ENCODE measurements at places on chromosomes 13 and 19.

GRCh38 chr13:33932769-33933406 lies 114.9 kb downstream of the RFC3 start:
- DNase-seq = peak; percentile 31

DNA sequence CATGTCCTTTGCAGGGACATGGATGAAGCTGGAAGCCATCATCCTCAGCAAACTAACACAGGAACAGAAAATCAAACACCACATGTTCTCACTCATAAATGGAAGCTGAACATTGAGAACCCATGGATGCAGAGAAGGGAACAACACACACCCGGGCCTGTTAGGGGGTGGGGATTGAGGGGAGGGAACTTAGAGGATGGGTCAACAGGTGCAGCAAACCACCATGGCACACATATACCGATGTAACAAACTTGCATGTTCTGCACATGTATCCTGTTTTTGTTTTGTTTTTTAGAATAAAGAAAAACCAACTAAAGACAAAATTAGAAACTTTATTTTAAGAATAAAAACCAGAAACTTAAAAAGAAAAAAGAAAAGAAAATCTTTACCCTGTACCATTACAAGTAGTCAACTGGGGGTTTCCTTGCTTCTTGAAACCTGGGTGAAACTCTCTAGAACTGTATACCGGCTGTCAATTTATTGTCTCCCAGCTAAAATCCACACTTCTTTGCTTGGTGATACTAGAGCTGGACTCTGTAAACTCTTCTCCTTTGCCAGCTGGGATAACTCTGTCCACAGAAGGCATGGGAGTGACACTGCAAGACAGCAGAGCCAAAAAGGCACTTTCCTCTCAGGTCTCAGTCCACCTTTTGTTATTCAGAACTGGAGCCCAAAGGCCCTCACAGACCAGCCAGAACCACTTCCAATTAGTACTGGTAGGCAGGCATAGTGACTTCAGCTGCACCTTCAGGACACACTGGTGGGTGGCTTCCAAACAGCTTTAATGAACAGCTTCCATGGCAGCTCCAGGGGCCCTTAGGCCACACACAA lies 9.0 kb downstream of the MICU2 start:
- no peak for DNase-seq

DNA sequence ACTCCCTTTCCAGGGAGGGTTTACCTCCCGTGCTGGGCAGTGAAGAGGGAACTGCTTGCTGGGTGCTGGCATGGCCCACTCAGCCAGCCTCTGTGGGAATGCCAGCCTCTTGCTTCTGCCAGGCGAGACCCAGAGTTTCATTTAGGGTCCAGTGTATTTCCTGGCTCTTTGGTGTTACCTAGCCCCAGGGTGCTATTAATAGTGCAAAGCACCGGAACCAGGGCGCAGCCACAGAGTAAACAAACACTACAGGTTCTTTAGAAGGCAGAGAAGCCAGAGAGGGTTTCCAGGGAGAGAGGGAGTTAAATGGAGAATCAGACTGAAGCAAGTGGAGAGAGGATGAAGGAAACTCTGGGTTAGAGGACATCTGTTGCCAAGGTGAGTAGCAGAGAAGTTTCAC lies 74.9 kb upstream of the SPATA13 start:
- no peak for DNase-seq

- DNase-seq = no peak
Measured at GRCh38 chr19:1455336-1456120, 5.6 kb downstream of the APC2 start.

DNA sequence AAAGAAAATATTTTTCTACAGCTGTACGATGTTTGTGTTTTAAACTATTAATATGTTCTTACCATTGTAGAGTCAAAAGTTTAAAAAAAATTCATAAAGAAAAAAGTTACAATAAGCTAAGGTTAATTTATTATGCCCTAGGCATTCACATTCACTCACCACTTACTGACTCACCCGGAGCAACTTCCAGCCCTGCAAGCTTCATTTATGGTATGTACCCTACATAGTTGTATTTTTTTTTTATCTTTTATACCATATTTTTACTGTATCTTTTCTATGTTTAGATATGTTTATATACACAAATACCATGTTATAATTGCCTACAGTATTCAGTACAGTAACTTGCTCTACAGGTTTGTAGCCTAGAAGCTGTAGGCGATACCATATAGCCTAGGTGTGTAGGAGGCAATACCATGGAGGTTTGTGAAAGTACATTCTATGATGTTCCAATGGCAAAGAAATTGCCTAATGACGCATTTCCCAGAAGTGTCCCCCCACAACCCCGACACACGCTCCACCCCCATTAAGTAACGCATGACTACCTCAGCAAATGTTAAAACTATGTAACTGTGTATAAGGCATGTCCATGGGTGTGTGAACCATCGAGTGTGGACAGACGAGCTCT lies 60.4 kb downstream of the SLITRK6 start:
- DNase-seq = no peak

GRCh38 chr13:51349016-51349415 lies 9.5 kb downstream of the SERPINE3 start:
- DNase-seq = no peak

- no peak for DNase-seq
Measured at GRCh38 chr13:53066411-53066810, 37.8 kb downstream of the OLFM4 start.

GRCh38 chr13:74732736-74733385 lies 598.7 kb upstream of the KLF12 start:
- DNase-seq = no peak

- DNase-seq = no peak
Measured at GRCh38 chr19:4576016-4576933, 16.8 kb upstream of the SEMA6B start.

GRCh38 chr13:44171156-44171555 lies 202.5 kb upstream of the SERP2 start:
- no peak for DNase-seq

DNA sequence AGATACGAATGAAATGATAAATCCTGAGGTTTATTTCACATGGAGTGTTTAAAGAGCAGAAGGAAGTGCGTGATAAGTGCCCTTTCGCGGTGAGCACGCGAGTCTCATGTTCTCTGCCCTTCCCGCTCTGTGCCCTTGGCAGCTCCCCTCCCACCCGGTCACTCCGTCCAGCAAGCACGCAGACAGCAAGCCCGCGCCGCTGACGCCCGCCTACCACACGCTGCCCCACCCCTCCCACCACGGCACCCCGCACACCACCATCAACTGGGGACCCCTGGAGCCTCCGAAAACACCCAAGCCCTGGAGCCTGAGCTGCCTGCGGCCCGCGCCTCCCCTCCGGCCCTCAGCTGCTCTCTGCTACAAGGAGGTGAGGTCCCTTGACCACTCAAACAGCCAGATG lies 37.4 kb upstream of the TEX29 start:
- DNase-seq = no peak

- no peak for DNase-seq
Measured at GRCh38 chr13:50584856-50585580, 258.5 kb downstream of the DLEU7 start.

DNA sequence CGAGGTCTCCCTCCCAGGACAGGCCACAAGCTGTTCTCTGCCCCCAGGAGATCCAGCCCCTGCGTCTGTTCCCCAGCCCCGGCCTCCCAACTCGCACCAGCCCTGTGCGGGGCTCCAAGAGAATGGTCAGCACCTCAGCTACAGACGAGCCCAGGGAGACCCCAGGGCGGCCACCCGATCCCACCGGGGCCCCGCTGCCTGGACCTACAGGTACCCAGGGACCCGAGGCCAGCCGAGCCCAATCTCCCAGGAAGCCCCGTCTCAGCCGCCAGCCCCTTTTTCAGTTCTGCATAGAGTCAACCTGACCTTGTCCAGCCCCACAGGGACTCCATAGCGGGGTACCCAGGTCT lies 5.9 kb downstream of the PNPLA6 start:
- DNase-seq = no peak

GRCh38 chr13:45301263-45301662 lies 39.7 kb downstream of the TPT1 start:
- no peak for DNase-seq

- peak; percentile 66 for DNase-seq
Measured at GRCh38 chr19:46639358-46640182, 3.6 kb upstream of the GNG8 start.

- DNase-seq = no peak
Measured at GRCh38 chr13:48493066-48493765, 39.7 kb downstream of the RCBTB2 start.

DNA sequence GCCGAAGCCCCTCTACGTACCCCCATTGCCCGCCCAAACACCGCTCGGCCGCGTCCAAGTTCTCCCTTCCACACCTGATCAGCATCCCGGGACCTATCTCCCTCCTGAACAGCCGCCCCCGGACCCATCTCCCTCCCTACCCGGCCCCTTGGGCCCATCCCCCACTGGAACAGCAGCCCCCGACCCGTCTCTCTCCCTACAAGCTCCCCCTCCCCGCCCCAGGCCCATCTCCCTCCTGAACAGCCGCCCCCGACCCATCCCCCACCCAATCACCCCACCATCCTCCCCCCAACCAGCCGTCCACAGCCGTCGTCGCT lies 610 bp downstream of the ZSCAN1 start:
- DNase-seq = no peak

DNA sequence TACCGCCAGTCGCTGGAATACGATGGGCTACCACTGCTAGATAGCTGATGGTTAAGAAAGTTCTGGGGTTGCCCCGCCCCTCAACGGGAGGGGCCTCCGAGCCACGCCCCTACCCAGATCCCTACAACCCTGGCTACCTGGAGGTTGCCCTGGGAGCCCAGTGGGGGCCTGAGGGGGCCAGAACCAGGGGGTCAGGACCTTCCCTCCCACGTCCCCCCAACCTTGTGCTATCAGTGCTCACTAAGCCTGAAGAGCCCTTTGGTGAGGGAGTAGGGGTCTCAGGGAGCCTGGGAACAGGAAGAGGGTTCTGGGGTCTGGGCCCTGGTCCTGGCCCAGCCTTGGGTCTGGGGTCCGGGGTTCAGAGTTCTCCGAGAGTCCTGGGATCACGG lies 8.9 kb downstream of the OCEL1 start:
- peak; percentile 19 for DNase-seq

DNA sequence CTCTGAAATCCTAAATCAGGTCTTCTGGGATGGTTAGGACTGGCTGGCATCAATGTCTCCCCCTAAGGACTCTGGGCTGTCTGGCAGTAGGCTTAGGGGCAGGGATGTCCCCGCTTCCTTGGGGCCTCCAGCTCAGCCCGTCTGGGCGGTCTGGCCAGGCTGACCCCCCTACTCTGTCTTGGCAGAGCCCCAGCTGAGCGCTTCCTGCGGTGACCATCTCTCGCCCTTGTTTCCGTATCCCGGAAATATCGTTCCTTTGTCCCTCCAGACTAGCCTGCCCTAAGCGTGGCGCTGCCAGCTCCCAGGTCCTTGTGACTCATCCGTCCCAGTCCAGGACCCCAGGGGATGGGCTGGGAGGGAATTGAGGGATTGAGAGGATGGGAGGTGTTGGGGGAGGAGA lies 11.3 kb downstream of the GTPBP3 start:
- DNase-seq = no peak

DNA sequence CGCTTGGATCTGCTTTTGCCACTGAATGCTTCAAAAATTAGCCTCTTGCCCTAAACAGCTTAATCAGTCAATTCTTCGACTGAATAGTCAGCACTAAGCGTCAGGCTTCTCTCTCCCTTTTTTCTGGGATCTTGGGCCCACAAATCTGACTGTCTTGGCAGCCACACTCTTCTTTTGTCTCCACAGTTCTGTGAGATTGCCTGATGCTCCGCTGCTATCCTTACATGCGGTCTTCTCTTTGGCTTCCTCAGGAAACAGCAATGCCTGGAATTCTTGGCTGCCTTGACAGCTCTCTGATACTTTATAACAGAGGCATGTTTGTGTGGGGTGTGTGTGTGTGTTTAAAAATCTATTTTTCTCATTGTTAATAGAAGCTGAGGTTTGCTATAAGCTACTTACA lies 32.6 kb downstream of the ERCC5 start:
- DNase-seq = no peak

- DNase-seq = no peak
Measured at GRCh38 chr19:31944326-31944725, 401.1 kb upstream of the ZNF507 start.

- DNase-seq = peak; percentile 53
Measured at GRCh38 chr13:44969551-44970484, 19.5 kb downstream of the NUFIP1 start.

DNA sequence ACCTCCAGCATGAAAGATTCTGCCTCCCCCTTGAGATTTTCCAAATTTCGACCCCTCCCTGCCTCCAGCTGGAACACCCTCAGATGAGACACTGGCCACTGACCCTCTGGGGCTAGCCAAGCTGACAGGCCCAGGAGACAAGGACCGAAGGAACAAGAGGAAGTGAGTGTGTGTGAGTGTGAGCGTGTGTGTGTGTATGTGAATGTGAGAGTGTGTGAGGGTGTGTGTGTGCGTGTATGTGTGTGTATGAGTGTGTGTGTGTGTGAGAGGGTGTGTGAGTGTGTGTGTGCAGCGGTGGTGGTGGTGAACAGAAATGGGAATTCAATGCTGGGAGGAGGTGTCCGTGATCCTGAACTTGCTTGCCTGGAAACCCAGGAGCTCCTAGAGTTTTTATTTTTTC lies 13.8 kb downstream of the HRC start:
- DNase-seq = no peak

DNA sequence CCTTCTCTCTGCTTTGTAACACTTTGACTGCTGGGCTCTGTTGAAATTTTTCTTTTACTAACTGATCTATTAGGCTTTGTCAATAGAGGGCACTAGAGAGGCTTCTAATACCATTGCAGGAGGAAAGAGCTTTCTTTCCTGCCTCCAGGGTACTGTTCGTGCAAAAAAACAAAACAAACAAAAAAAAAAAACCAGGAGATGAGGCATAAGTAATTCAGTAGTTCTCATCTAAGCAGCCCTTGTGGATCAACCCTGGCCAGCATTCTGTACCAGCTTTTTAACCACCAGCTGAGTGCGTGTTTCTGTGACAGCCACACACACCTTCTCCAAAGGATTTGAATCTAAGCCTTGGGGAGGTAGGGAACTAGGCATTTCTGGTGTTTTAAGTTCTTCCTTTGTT lies 1707.6 kb upstream of the SLC10A2 start:
- DNase-seq = peak; percentile 62

DNA sequence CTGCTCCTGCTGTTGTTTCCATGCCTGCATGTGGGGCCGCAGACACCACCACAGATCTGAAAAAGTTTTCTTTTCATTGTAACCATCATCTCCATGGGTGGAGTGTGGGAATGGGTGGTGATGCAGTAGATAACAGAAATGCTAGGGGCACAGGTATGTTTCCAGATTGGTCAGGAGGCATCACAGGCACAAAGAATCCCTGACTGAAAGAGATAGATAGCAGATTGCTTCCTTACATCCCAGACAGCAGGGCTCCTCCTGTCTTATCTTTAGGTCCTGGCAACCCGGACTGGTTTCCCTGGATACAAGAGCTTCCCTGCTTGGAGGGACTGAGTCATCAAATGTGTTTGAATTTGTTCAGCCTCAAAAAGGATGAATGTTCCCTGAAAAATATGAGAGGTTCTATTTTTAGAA lies 1937.6 kb downstream of the PCDH9 start:
- DNase-seq = no peak

GRCh38 chr19:50162988-50163387 lies at the start of gene IZUMO2:
TSS of gene IZUMO2 (minus strand) at chr19:50163281. CDS start at chr19:50163194, 87 bp downstream.
- DNase-seq = no peak

- DNase-seq = no peak
Measured at GRCh38 chr13:46757640-46758039, 39.3 kb downstream of the ESD start.

All from NCI-H1105 treated with DMSO at 0.1 percent for 48 hours (cell line).